Activated CD8-positive, alpha-beta memory T cell treated with anti-CD3 and anti-CD28 coated beads for 1 hour (primary cell): ENCODE measurements at places on chromosomes 4 and X.

GRCh38 chr4:143417679-143418403, 81.2 kb downstream of the GAB1 start:
- no peak for DNase-seq

- DNase-seq = no peak
Observed at GRCh38 chr4:187726485-187726884, 269.1 kb upstream of the ZFP42 start.

DNA sequence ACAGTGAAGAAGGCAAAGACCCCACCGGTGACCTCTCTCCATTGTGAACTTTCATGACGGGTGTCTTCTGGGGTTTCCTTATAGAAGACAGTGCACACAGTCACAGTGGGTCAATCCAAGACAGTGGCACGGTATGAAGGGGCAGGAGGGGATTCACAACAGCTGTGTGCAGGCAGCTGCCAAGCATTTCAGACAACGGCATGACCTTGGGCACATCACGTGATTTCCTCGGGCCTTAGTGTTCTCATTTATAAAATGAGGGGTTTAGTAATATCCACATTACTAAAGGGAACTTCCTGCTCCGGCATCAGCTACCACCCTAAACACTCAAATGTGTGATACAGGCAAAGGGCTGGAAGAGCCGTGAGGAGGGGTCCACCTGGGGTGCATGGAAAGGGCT, 42.9 kb downstream of the RBM47 start:
- no peak for DNase-seq

DNA sequence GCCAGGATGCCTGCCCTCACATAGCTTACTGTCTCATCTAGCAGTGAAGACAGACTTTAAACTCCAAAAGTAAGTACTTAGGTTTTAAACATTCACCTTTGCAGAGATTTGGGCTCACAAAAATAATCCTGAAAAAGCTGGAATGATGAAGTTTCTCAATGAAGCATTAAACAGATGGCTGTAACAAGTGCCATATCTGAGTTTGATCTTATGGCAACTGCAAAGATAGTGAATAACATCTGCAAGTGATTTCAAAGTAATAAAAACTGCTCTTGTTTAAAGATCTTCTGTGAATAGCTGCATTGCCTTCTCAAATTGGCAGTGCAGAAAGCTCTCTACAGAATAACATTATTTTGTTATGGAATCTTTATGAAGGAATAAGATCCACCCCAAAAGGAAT, 271.2 kb upstream of the SMIM31 start:
- no peak for DNase-seq

DNA sequence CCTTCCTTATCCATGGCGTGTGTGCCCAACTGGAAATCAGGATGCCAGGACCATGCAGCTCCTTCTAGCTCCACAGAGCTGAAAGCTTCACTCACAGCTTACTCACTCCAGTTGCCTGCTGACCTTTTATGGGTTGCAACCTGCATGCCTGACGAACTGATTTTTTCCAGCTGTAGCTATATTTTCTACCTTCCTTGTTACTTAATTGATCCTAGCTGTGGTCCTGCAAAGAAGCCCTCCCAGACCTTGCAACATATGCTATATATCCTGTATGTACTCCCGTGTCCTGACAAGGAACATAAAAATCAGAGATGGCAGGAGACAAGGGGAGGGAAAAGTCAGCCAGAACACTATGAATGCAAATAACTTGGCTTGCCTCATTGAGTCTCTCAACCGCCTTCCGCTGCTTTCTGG, 135.3 kb upstream of the LDB2 start:
- DNase-seq = no peak

DNA sequence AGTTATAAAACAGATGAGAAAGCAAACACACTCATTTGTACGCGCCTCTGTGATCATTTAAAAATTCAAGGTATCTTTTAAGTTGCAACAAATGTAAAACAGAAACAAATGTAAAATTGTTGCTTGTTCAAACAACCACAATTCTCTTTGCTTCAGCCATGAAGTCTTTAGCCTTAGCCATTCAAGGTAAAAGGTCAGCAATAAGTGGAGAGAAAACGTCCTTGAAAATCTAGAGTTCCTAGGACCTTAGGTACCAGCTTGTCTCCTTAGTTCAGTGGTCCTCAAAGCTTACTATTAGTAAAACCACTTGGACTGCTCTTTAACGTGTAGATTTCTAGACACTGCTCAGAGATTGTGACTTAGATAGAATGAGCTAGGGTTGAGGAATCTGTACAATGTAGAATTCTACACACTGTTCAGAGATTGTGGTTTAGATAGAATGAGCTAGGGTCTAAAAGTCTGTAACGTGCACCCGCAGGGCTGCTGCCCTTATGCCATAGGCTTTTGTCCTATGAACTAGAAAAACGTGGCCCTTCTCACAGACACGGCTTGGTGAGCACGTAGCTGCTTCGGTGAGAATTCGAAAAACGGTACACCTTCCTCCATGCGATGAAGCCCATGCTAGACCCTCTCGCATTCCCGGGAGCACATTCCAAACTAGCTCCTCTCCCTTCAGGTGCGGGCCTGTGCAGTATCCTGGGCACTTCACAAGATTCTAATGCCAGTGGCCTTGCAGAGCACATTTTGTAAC, 1.7 kb downstream of the PLAC8 start:
- DNase-seq = no peak

DNA sequence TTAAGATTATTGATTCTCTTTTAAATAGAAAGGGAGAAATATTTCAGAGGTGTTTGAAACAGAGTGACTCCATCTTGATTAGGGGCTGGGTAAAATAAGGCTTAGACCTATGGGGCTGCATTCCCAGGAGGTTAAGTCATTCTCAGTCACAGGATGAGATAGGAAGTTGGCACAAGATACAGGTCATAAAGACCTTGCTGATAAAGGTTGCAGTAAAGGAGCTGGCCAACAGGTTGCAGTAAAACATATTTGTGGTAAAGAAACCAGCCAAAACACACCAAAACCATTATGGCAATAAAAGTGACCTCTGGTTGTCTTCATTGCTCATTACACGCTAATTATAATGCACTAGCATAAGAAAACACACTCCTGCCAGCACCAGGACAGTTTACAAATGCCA, 165.0 kb downstream of the SPIN4 start:
- no peak for DNase-seq

GRCh38 chr4:109046471-109047201, 255.8 kb downstream of the COL25A1 start:
- no peak for DNase-seq

DNA sequence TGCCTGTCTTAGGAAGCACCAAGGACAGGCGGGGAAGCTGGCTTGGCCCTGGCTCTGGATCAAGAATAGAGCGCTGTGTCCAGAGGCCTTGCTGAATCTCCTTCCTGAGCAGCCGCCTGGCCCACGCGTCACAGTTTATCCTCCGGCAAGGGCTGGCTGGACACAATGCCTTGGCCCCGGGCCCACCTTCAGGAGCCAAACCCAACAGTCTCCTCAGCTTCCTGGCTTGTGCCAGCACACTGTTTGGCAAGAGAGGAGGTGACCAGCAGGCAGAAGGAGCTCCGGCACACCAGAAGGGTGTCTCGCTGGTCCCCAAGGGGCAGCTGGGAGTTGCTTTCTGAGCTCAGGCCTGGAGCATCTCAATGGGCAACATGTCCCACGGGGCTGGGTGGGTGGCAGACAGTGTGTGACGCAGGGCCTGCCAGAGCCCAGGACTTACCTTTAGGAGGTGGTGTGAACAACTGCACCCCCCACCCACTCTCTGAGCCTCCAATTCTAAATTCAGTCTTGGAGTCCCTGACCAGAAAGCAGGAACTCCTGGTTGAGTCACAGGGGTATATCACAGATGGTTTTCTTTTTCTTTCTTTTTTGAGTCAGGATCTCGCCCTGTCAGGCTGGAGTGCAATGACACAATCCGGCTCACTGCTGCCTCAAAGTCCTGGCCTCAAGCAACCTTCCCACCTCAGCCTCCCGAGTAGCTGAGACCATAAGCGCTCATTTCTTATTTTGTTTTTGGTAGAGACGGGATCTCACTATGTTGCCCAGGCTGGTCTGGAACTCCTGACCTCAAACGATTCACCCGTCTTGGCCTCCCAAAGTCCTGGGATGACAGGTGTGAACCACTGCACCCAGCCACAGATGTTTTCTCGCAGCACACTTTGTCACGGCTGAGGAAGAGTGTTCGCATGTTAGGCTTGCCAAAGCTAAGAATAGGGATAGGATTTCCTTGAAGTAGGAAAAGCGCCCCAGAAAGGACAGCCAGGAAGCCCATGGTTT, 361.2 kb downstream of the BCOR start:
- no peak for DNase-seq

DNA sequence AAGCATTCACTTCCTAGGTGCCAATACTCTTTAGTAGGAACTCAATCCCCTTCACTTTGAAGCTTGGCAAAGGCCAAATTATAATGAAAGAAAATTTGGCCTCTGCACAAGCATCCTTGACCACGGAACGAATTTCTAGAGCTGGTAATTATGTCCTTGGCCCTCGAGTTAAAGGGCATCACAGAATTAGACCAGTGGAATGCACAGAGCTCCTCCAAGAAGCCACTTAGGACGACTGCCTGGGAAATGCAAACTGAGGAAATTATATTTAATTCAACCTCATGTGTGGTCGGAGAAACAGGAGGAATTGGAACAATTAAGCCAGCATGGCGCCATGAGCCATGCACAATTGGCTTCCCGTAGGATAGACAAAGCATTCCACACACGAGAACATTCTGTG, 59.3 kb downstream of the NLGN4X start:
- DNase-seq = no peak

- DNase-seq = no peak
Observed at GRCh38 chr4:100641336-100641735, 123.5 kb upstream of the EMCN start.

DNA sequence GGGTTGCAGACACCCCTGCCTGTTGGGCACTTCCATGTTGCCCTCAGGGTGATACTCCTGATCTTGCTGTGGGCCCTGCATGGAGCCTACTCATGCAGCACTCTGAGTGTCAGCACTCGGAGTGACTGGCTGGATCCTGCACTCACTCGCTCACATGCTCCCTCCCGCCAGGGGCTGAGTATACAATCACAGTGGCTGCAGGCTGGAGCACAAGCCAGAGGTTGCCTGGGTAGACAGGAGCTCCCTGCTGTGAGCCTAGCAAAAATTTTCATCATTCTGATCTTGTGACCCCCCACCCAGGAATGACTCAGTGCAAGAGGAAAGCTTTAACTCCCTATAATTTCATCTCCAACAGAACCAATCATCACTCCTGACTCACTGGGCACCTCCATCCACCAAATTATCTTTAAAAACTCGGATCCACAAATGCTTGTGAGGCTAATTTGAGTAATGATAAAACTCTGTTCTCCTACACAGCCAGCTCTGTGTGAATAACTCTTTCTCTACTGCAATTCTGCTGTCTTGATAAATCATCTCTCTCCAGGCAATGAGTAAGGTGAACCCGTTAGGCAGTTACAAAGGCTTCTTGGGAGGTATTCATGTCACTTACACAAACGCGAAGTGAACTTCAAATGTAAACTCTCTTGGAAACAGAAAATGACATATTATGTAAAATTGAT, 1180.8 kb upstream of the PABPC4L start:
- DNase-seq = no peak

- DNase-seq = no peak
Observed at GRCh38 chrX:9573282-9574106, 108.6 kb downstream of the TBL1X start.

GRCh38 chrX:129600981-129601424, 53.8 kb downstream of the APLN start:
- DNase-seq = no peak

DNA sequence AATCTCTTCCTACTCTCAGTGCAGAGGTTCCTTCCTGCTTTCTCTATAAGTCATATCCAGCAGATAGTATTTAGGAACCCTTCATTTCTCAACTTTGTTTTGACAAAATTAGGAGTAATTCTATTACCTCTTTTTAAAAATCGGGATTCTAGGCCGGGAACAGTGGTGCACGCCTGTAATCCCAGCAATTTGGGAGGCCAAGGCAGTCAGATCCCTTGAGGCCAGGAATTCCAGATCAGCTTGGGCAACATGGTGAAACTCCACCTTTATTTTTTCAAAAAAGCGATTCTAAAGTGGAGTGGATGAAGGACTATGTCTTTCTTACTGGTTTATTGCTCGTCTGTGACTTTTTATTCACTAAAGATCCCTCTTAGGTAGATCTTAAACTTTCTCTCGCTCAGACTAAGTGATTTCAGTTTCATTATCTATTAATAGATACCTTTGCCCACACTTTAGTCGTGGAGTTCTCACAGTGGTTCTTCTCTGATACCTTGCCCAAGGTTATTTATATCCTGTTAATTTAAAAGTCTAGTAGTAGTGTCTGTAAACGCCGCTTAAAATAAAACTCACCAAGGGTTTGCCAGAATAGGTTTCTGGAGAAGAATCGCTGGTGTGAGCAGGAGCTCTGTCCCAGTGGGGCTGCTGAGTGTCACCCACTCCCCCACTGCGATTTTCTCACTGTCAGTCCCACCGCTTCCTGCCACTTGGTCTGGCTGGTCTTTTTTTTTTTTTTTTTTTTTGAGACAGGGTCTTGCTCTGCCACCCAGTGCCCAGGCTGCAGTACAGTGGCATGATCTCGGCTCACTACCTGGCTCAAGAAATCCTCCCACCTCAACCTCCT, 27.0 kb upstream of the TMEM131L start:
- DNase-seq = no peak

- no peak for DNase-seq
Observed at GRCh38 chrX:9569876-9570301, 105.0 kb downstream of the TBL1X start.

GRCh38 chrX:63128509-63128908, 222.6 kb downstream of the SPIN4 start:
- no peak for DNase-seq

- DNase-seq = no peak
Observed at GRCh38 chr4:137474711-137475301, 57.5 kb downstream of the PCDH18 start.

DNA sequence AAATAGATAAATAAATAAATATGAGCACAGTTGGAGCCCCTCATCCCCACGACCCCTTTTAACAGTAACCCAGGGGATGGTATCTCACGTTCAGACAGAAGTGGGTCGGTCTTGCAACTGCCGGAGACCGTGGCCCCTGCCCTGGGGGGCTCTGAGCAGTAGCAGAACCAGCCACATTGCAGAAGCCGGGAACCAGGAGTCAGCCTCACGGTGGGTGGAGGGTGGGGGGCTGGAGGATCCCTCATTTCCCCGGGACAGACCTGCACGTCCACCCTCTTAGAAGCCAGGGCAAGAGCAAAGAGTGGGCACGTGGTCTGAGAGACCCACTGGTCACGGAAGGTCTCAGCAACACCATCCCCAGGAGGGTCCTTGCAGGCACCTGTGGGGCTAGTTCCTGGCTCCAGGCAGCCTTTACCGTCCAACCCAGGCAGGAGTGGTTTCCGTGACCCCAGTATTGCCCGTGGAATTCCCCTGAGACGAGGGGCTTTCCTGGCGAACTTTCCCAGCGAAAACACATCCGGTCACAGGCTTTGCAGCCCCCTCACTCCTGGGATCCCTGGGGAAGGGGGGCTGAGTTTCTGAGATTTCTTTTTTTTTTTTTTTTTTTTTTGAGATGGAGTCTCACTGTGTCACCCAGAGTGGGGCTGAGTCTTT, 8.8 kb upstream of the IL3RA start:
- DNase-seq = no peak

- no peak for DNase-seq
Observed at GRCh38 chr4:99859618-99860017, 34.6 kb downstream of the LAMTOR3 start.

- DNase-seq = no peak
Observed at GRCh38 chrX:112802541-112802940, 38.1 kb downstream of the AMOT start.

GRCh38 chr4:123786163-123786915, 389.7 kb downstream of the SPRY1 start:
- no peak for DNase-seq

GRCh38 chrX:68835104-68835442, 6.3 kb downstream of the EFNB1 start:
- DNase-seq = no peak

- DNase-seq = no peak
Observed at GRCh38 chr4:158068068-158068467, 104.8 kb downstream of the GASK1B start.
